Psoas muscle (tissue), 8 donors: ENCODE measurements at places on chromosomes 13 and 19. TPM values are rescaled to one million over a fixed set of nuclear protein-coding genes. Genes with fewer than 3 reads are reported as not detected.

Gene C13orf46
- total RNA-seq = 2.5 TPM

Gene OR7A5
- not detected for total RNA-seq

Gene GZMM
- not detected for total RNA-seq

Gene PEAK3
- 0.15 TPM for total RNA-seq

Gene CRB3
- total RNA-seq = not detected

Gene INSR
- total RNA-seq = 95.1 TPM

Gene GJA3
- not detected for total RNA-seq

Gene ZNF709
- total RNA-seq = 1.7 TPM

Gene ZNF99
- not detected for total RNA-seq

Gene ZNF383
- total RNA-seq = 4.4 TPM

Gene TSKS
- total RNA-seq = not detected

Gene SMIM17
- total RNA-seq = not detected

Gene DENND1C
- 0.26 TPM for total RNA-seq
